ENCODE measurements at places on chromosomes 7 and 10. TPM values are rescaled to one million over a fixed set of nuclear protein-coding genes. Genes with fewer than 3 reads are reported as not detected.
A peak's percentile ranks its signal among the peaks of the same experiment; 100 is the strongest.

DNA sequence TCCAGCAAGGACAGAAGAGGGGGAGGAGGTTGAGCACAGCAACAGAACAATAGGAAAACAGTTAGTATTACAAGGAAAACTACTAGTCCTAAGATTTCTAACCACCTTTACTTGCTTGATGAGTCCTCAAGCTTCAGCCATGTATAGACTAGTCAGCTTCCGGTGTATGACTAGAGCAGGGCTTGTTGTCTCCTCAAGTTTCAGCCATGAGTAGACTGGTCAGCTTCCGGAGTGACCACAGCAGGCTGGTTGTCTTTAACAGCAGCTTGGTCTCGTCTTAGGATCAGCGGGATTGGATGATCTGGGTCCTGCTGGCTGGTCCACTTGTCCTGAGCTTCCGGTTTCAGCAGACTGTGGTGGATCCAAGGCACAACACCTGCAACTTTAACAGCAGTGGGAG lies 10.6 kb upstream of the ZNF239 start:
- H3K27me3 ChIP-seq: no peaks in the 10 kb centered on the region
- no peak overlapping the region for H3K27ac ChIP-seq
- no peak overlapping the region for H3K4me3 ChIP-seq
- no peaks in the 10 kb centered on the region for H3K4me1 ChIP-seq

- DNase-seq: no peak
- no peak overlapping the region for H3K27ac ChIP-seq
- no peak overlapping the region for H3K4me3 ChIP-seq
- no peaks in the 10 kb centered on the region for H3K4me1 ChIP-seq
- no peaks in the 10 kb centered on the region for H3K36me3 ChIP-seq
- H3K27me3 ChIP-seq: no peaks in the 10 kb centered on the region
These were observed 5.8 kb downstream of the GRIFIN start for GRCh38 chr7:2470204-2471021.

The COL28A1 gene
- not detected for polyA plus RNA-seq

The RPEL1 gene
- polyA plus RNA-seq: not detected

- no peaks in the 10 kb centered on the region for H3K27me3 ChIP-seq
- H3K27ac ChIP-seq: peak overlapping the region; percentile 55
- H3K4me1 ChIP-seq: peaks cover 29% of the 10 kb centered on the region
- H3K4me3 ChIP-seq: peak overlapping the region; percentile 79
These were observed 401 bp downstream of the LRRC27 start for GRCh38 chr10:132332433-132332754.

GRCh38 chr7:116353647-116354046 lies 143.3 kb downstream of the TES start:
- no peaks in the 10 kb centered on the region for H3K4me1 ChIP-seq
- no peak for DNase-seq
- no peaks in the 10 kb centered on the region for H3K27me3 ChIP-seq
- H3K27ac ChIP-seq: no peak overlapping the region
- no peak overlapping the region for H3K4me3 ChIP-seq
- H3K36me3 ChIP-seq: no peaks in the 10 kb centered on the region

DNA sequence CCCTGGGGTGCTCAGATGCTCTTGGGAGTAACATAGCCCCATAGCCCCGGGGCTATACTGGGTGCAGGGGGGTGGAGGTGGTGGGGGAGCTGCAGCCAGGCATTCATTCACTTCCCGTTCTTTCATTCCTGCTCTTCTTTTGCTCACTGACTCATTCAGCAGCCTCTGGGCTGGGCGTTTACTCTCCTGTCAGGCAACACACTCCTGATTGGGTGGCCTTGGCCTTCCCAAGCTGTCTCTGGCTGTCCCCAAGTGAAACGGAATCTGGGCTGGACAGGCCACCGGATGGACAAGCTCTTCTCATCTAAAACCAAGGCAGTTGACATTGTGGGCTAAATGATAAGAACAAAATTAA lies 34.6 kb downstream of the CHST3 start:
- no peaks in the 10 kb centered on the region for H3K4me1 ChIP-seq
- H3K27me3 ChIP-seq: no peaks in the 10 kb centered on the region
- H3K4me3 ChIP-seq: no peak overlapping the region
- no peak for DNase-seq
- H3K36me3 ChIP-seq: no peaks in the 10 kb centered on the region
- H3K27ac ChIP-seq: no peak overlapping the region

- no peak overlapping the region for H3K27ac ChIP-seq
- peaks cover 28% of the 10 kb centered on the region for H3K27me3 ChIP-seq
- no peak for DNase-seq
These were observed 58.0 kb upstream of the PAX2 start for GRCh38 chr10:100687143-100688003.

The GPR15LG gene
- not detected for polyA plus RNA-seq

The GIMAP4 gene
- polyA plus RNA-seq: 577 TPM

The HOXA6 gene
- polyA plus RNA-seq: not detected

The PKD2L1 gene
- not detected for polyA plus RNA-seq

GRCh38 chr7:112103246-112103645 lies 103.0 kb downstream of the DOCK4 start:
- H3K27ac ChIP-seq: no peak overlapping the region
- H3K4me3 ChIP-seq: no peak overlapping the region
- H3K4me1 ChIP-seq: no peaks in the 10 kb centered on the region
- no peaks in the 10 kb centered on the region for H3K27me3 ChIP-seq

The CPA2 gene
- polyA plus RNA-seq: not detected

The KEL gene
- not detected for polyA plus RNA-seq

GRCh38 chr7:116978006-116978405 lies 24.7 kb downstream of the ST7 start:
- H3K36me3 ChIP-seq: no peaks in the 10 kb centered on the region
- no peak overlapping the region for H3K4me3 ChIP-seq
- H3K27me3 ChIP-seq: no peaks in the 10 kb centered on the region
- no peak overlapping the region for H3K27ac ChIP-seq

The ASAH2 gene
- polyA plus RNA-seq: 0.94 TPM

The EPHA1 gene
- polyA plus RNA-seq: 4.6 TPM

The CPA1 gene
- not detected for polyA plus RNA-seq

The OR9A2 gene
- not detected for polyA plus RNA-seq

Measured in CD8-positive, alpha-beta memory T cell (primary cell).